ENCODE measurements at places on chromosomes 4 and X.

- DNase-seq: no peak
Measured at GRCh38 chrX:153496590-153496959, 1.8 kb downstream of the BGN start.

DNA sequence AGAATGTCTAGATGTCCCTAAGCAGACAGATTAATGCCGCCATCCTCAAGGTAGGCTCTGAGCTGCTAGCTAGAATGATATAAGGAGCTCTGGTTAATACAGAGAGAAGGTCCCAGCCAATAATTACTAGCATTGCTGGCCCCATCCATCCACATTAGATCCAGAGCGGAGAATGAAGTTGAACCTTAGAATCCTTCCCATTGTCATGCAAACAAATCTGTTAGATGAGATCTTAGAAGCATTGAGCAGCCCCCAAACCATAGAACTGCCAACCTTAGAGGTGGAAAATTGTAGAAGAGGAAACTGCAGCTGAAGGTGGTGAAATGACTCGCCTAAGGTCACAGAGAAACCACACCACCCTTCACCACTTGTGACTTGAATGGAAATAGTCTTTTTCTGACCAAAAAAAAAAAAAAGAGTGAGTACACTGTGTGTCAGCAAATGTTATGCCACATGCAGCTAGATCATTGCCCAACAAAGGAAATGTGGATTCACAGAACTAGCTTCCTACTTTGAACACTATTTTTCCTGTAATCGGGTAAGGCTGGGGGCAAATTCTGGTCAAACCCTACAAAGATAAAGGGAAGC, 162.1 kb downstream of the SMIM20 start:
- no peak for DNase-seq

DNA sequence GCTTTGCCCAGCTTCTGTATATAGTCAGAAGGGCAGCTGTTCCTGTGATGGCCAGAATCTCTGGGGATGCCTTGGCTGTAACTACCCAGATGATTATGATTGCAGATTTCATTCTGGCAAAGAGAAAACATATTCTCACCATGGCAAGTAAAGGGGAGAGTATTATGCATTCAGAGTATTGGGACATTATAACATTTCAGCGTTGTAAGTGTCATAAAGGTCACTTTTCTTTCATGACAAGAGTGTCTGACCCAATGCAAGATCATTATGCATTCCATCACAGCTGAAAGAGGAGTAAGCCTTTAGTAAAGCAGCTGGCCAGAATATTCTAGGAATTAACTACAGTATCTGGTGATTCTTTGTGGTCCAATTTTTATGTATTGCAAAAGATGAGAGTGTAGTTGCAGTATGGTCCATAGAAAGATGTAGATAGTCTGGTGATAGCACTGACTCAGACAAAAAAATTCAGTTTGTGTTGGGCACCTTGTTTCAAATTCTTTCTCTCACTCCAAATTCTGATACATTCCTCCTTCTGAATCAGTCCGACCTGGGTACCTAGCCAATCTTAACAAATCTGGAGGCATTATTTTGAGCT, 2366.3 kb downstream of the PCDH7 start:
- no peak for DNase-seq

DNA sequence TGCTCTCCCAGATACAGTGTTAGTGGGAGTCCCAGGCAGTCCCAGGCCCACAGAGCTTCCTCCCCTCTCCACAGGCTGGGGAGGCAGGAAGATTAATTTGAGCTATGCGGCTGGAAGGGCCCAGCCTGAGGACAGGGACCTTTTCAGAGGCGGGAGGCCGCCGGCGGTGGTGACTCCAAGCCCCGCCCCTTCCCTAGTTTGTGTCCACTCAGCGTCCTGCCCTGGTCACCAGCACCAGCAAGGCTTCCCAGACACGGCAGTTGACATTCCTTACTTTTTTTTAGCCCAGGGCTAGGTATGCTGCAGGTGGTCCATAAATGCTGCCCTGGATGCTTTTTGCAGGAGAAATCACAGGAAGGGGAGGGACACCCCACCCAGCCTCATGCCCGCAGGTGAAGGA, 67.7 kb upstream of the LRPAP1 start:
- no peak for DNase-seq

DNA sequence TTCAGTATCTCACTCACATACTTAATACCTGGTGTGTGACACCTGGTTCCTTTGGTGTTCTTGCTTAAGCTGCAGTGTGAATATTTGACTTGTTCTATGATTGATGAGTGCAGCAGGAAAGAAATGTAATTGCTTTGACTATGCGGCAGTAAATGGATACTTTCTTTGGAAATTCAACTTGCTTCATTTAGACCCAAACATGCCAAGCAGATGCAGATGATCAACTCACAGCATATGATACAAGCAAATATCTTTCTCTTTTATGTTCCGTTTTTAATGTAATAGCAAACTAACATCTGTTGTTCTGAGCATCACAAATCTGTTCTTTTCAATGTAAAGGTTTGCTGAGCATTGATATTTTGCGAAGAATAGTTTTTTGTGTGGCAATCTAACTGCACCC, 549.5 kb downstream of the C4orf33 start:
- no peak for DNase-seq

DNA sequence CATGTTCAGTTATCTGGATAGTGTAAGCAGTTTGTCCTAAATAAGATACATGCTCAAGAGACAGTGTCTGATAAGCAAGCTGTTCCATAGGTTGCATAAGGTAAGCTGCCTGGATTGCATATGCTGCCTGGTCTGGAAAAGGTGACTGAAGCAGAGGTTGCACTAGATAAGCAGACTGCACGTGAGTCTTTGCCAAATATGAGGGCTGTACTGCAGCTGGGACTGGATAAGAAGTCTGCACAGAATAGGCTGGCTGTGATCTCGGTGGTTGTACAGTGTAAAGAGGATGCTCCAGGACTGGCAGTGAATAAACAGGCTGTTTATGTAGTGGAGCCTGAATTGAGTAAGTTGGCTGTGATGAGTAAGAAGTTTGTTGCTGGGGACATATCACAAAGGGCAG, 68.9 kb downstream of the WNK3 start:
- DNase-seq: no peak

DNA sequence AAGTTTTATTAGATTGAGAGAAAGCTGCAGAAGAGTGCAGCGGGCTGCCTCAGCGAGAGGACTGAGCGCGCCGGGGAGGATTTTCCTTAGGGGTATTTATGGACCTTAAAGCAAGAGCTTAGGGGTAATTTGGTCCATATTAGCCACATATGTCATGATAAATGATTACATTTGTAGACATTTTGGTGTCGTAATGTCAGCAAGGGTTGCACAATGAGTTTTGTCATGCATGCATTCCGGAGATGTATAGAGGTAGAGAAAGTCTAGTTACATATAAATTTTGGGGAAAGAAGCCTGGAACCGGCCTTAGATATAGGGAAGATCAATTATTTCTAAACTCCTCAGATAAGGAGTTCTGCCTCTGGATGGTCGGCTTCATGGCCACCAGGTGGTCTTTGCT, 10.0 kb downstream of the MGST2 start:
- no peak for DNase-seq

GRCh38 chr4:113811359-113811758, 49.8 kb upstream of the CAMK2D start:
- no peak for DNase-seq

DNA sequence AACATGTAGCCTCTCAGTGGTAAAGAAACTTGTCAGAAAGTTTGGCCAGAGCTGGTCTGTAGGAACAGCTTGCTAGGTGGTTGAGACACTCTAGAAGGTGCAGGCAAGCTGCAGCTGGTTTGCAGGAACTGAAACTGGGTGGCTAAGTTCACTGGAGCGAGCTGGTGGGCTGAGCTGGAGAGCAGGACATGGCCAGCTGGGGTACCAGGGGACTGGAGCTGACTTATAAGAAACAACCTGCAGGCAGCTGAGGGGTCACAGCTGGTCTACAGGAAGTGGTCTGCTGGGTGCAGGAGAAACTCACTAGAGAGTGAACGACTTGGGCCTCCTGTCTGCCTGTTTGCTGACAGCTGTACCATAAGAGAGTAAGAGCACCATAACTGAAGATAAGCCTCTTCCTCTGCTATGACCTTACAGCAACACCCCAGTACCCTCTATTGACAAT, 157.1 kb upstream of the LNX1 start:
- DNase-seq: no peak

- no peak for DNase-seq
Measured at GRCh38 chr4:60485276-60485675, 714.9 kb upstream of the ADGRL3 start.

- DNase-seq: no peak
Measured at GRCh38 chr4:148452970-148453369, 10.8 kb upstream of the NR3C2 start.

DNA sequence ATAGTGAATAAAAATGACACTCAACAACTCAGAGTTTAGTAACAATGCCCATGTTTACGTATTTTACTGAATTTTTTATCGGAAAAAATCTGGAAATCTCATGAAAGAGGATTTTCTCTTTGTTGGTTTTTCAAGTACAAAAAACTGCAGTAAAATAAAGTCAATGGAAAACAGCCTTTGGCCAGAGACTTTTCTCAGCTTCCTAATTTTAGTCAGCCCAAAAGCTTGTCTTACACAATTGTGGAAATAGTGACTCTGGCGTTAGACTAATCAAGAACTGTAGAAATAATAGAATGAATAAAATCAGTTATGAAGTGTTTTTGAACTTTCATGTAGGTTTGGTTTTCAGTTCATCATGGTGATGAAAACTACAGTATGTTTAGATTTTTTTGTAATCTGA, 234.7 kb downstream of the DKK2 start:
- DNase-seq: no peak

GRCh38 chr4:138702190-138702824, 313.3 kb upstream of the NOCT start:
- DNase-seq: no peak

- DNase-seq: no peak
Measured at GRCh38 chr4:173343832-173344397, 9.8 kb upstream of the HMGB2 start.

DNA sequence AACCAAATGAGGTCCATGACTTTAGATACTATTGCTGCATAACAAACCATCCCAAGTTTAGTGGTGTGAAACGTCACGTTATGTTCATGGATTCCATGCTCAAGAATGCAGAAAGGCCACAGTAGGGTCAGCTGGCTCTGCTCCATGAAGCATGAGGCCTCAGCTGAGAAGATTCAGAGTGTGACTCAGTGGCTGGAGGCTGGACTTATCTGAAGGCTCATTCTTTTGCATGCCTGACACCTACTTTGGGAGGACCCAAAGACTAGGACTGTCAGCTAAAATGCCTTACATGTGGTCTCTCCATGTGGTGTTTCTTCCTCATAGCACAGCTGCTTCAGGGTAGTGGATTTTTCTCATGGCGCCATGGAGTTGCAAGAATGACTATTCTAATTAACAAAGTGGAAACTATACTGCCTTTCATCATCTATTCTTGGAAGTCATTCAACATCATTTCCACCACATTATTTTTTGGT, 11.5 kb upstream of the CCDC149 start:
- DNase-seq: no peak

GRCh38 chr4:38672397-38673129, 8.6 kb downstream of the KLF3 start:
- no peak for DNase-seq

DNA sequence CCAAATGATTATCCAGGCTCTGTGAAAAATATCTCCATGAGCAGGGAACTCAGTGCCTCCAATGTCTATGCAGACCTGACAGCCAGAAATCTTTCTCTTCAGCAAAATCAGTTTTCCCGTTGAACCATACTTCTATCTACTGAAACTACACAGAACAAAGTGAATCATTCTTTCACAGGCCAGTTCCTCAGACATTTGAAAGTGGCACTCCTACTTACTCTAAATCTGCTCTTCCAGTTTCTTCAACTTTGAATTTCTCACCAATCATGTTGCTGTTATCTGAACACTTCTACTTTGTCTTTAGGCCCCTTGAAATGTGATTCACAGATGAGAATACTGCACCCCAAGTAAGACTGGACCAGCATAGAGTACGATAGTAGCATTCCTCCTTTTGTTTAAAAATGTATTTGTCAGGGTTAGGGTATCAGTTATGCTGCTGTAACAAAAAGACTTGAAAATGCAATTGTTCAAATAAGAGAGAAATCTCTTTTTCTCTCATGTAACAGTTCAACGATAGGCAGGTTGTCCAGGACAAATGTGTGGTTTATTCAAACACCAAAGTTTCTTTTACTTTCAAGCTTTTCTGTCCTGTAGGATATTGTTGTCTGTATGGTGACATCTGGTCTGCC, 210.6 kb upstream of the KLF3 start:
- DNase-seq: no peak

- DNase-seq: no peak
Measured at GRCh38 chr4:7964890-7965662, 25.4 kb upstream of the AFAP1 start.

DNA sequence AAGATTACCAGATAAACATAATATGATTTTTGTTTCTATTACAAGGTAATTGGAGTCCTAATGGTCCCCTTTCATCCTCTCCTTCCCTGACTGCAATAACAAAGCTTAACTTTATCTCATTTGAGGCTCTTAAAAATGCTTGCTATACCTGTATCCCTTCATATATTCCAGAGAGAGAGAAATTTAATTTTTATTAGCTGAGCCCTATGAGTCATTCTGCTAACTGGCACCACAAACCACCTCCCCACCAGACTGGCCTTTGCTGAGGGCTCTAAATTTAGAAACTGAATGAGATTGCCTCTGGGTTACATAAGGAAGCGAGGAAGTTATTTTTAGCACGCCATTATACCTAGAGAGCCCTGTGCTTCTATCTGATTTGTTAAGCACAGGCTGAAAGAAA, 27.4 kb downstream of the CBLL2 start:
- no peak for DNase-seq

DNA sequence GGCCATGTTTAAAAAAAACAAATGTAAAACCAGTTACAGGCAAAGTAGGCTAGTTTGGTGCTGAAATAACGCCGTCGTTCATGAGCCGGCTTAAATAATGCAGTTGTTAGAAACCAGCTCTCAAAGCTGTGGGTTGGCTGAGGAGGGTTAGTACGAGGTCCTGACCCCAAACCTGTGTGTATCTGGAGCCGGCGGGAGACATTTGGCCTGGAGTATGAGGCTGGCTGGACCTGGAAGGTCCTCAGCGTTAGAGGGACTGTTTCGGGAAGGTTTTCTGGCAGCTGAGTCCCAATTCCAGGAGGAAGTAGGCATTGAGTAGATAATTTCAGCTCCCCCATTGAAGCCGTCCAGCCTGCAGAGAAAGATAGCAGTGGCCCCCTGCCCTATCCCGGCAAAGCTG, 73.4 kb upstream of the PPP2R3B start:
- no peak for DNase-seq

- DNase-seq: no peak
Measured at GRCh38 chr4:56684320-56685050, 3.4 kb upstream of the HOPX start.

Data from mucosa of gallbladder (tissue), 1 donor.